ENCODE measurements at places on chromosomes 7 and 10.
A peak's percentile ranks its signal among the peaks of the same experiment; 100 is the strongest.

DNA sequence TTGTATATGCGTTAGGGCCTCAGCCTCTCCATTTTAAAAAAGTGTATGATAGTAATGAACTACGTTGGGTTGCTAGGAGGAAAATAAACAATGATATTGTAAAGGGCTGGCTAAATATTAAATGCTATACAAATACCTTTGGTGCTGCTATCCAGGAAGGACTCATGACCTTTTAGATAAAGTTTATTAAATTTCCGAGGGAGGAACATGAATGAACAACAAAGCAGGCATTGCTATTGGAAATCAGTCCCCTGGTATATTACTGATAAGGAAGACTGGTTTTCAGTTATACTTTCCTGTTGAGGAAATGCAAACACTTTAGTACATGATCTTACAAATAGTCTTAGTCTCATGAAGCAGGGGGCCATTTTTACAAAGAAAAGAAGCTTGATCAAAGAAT, 17.2 kb upstream of the AGR2 start:
- no peak for DNase-seq

GRCh38 chr7:117731455-117731854, 141.8 kb downstream of the CTTNBP2 start:
- no peak for DNase-seq

DNA sequence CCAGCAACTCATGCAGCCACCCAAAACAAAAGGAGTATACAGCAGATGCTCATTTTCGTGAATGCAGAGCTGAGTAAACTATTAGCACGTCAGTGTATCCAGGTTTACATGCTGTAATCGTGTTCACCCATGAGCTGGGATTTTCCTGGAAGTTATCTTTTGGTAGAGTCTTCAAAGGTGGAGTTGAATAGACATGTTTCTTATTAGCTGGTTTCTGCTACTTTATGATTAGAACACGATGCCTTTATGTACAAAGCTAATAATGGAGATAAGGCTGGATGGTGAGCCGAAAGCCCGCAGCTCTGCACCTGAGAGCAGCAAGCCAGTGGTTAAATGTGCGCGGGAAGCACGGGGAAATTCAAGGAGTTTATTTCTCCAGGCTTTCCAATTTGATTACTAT, 123.8 kb downstream of the ADARB2 start:
- no peak for DNase-seq

DNA sequence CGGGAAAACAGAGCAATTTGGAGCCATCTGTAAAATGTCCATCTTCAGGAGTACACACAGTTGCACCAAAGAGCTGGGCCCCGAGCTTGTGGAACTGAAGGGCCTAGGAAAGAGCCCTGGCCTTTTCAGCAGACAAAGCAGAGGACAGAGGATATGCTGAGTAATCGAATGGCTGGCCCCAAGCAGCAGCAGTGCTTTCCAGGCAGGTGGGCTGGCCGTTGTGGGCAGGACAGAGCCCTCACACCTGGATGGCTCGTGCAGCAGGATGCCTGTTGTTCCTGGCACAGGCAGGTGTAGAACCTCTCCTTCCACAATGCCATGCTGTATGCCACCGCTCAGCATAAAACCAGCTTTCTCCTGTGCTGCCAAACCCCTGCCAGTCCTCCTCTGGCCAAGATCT, 32.5 kb upstream of the TNS3 start:
- no peak for DNase-seq

GRCh38 chr7:28029051-28029450, 151.5 kb downstream of the JAZF1 start:
- no peak for DNase-seq

GRCh38 chr10:31709028-31709427, 219.6 kb downstream of the ARHGAP12 start:
- peak; percentile 13 for DNase-seq

GRCh38 chr10:73908853-73909539, 1.9 kb upstream of the PLAU start:
- DNase-seq: peak; percentile 94

GRCh38 chr7:99001482-99002147, 123.3 kb downstream of the TRRAP start:
- peak; percentile 68 for DNase-seq

DNA sequence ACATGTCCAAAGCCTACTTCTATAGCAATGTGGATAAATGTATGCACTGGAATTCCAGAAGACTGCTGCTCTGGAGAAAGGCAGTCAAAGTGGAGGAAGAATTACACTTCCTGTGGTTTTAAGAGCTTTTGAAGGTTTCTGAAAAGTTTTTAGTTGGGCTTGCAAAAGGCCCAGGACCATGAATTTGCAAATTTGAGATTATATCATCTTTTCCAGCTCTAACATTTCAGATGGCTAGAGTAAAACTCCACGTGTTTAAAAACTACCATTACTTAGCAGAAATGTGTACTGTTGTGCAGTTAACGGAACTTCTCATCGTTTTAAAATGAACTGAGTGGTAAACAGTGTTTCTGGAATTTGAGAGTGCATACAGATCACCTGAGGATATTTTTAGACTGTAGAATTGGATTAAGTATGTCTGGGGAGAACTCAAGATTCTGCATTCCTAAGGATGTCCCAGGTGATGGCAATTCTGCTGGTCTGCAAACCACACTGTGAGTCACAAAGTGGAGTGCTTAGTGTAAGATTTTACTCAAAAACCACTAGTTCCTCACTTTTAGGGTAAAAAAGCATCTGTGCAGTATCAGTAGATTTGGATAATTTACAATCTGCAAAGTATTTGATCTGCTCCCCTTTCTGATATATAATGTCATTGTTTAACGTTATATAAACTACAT, 32.9 kb upstream of the CCDC71L start:
- no peak for DNase-seq

DNA sequence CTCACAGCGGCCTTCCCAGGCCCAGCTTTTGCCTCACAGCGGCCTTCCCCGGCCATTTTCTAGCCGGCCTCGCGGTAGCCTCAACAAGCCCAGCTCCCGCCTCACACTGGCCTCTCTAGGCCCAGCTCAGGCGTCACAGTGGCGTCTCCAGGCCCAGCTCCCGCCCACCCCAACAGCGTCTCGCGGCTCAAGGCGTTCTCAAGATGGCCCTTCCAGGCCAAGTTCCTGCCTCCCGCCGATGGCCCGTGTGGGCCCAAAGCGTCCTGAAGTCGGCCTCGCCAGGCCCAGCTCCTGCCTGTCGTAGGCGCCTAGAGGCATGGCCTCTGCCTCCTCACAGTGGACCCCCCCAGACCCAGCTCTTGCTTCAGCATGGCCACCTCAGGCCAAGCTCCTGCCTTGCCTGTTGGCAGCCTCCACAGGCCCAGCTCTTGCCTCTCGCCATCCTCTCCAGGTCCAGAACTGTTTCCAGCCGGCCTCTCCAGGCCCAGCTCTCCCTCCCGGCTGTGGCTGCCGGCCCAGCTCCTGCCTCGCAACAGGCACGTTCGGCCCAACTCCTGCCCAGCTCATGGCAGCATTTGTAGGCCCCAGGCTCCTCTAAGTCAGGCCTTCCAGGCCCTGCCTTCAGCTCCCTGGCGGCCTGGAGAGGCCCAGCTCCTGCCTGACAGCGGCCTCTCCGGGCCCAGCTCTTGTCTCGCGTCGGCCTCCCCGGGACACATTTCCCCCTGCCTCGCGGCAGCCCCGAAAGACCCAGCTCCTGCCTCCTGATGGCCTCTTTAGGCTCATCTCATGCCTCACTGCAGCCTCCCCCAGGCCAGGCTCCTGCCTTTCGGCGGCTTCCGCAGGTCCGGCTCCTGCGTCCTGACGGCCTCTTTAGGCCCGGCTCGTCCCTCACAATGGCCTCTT, 18.8 kb upstream of the TMEM248 start:
- no peak for DNase-seq

DNA sequence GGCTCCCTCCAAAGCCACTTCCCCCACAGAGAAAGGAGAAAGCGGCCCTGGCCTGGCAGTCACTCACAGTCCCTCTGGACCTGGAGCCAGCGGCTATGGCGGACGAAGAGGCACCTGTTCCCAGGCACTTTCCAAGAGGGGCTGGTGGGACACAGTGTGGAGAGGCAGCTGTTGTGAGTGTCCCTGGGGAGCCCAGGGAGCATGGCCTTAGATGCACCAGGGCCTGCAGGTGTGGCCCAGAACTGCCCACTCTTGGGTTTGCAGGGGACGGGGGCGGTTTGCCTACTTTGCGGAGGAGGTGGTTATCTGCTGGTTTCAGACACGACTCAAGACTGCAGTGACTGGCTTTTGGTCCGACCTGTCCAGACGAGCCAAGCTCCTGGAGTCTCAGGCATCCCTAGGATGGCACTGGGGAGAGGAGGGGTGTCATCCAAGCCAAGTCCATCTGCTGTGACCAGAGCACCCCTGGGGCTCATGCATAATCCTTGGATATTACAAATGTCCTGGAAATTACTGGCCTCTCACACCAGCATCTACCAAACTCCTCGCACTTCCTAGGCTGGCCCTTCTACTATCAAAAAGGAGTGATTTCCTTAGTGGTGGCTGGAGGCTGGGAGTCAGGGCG, 18.4 kb downstream of the CTBP2 start:
- DNase-seq: no peak

DNA sequence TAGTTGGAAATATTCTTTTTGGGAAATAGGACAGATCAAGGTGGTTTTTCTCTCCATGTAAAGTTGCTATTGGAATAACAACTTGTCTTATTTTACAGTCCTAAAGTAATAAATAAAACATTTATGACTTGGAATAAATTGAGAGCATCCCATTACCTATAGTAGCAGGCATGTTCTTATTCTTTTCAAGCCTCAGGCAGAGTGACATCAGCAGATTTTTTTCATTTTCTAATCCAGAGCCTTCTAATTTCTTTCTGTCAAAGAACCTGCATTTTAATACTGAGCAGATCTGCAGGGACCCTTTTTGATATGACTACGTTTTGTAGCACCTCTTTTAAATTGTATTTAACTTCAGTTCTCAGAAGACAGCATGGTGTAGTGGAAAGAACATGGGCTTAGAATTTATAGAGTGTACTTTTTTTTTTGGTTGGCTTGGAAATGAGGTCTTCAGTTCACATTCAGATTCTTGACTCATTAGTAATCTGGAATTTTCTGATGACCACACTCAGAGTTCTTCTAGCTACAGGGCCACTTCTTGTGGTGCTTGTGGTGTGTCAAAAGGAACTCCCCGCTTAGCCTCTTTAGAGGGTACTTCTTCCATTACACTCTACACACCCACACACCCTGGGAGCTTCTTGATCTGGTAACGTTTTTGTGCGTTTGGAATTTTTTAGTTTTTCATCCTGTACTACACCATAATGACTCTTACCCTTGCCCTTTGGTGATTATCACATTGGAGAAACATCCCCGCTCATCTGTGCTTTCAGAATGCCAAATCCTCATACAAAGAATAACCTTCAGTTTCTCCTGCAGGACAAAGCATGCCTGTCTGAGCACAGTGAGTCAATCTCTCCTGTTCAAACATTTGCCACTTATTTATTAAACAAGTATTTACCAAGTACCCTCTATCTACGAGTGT, 34.6 kb downstream of the AGK start:
- DNase-seq: peak; percentile 96

DNA sequence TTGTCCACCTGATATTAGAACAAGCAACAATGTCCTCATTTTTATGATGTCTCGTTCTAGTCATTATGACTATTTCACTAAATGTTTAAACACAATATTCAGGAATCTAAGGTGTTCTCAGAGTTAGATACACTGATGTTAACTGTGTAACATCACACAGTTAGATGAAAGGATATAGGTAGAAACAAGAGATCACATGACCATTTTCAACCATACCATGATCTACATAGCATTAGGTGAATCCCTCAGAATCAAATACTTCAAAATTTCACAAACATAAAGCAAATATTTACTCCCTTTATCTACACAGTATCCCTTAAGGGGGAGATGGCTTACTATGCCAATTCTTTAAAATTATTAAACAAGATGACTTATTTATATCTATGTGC, 90.3 kb downstream of the ANK3 start:
- DNase-seq: no peak

DNA sequence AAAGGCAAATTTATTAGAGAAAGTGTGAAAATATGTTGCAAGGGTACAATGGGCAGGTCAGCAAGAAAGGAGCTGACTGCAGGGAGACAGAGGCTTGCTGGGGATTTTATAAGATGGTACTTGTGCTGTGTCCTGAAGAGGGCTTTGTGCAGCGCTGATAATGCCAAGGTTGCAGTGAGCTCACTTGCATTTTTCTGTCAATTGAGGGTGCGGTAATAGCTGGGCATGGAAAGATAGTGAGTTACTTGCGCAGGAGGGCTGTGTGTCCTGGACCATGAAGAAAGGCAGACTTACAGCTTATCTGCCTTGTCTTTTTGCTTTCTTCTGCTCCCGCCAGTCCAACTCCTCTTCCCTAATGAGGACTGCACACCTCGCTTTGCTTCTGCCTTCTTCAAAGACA, 12.5 kb downstream of the CDC123 start:
- no peak for DNase-seq

DNA sequence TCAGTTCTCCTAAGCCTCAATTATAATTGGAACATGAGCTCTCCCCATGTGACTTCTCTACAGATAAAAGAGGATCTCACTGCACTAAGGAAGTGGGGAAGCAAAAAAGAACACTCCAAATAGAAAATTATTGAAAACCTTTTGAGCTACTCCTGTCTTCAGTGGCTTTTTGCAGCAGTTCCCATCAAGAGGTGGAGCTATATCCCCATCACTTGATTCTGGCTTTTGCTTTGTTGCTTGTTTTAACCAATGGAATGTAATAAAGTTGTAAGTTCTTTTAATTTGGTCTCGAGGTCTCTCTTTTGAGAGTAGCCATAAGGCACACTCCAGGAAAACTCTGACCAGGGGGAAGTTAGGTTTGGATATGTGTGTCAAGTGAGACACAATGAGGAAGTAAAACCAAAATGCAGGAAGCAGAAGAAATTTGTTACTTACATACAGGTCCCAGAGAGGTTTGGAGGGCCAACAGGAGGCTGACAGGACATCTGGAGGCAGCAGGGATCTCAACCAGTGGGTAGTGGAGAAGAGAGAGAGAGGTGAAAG, 569.4 kb downstream of the HTR7 start:
- peak; percentile 35 for DNase-seq

- DNase-seq: no peak
These were observed 129.3 kb downstream of the ST7 start for GRCh38 chr7:117082647-117083046.

DNA sequence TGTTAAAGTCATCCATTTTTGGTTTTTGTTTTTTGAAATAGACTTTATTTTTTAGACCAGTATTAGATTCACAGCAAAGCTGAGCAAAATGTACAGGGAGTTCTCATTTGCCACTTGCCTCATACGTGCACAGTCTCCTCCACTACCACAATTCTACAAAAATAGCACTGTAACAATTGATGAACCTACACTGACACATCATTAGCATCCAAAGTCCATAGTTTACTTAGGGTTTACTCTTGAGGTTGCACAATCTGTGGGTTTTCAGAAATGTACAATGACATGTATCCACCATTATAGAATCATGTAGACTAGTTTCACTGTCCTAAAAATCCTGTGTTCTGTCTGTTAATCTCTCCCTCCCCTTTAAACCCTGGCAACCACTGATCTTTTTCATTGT, 125.8 kb upstream of the PDSS1 start:
- DNase-seq: no peak

All from ACHN (cell line).